ENCODE measurements at places on chromosomes 7 and 10.

GRCh38 chr10:5814110-5815107 lies 1.2 kb upstream of the GDI2 start:
- DNase-seq, result no peak

DNA sequence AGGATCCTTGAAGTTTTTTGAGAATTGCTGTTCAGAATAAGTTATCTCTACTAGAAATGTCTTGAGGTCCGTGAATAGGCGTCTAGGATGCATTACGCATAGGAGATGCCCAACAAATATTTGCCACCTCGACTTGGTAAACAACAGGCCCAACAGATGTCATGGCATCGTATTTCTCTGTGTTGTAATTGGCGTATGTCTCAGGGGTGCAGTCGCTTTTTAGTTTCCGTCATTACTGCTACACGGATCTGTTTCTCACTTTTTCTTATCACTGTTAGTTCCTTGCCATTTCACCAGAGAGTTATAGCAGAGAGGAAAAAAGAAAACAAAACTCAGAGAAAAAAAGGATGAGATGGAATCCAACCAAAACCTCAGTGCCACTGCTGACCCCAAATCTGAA lies 73.0 kb upstream of the SFMBT2 start:
- no peak for DNase-seq

DNA sequence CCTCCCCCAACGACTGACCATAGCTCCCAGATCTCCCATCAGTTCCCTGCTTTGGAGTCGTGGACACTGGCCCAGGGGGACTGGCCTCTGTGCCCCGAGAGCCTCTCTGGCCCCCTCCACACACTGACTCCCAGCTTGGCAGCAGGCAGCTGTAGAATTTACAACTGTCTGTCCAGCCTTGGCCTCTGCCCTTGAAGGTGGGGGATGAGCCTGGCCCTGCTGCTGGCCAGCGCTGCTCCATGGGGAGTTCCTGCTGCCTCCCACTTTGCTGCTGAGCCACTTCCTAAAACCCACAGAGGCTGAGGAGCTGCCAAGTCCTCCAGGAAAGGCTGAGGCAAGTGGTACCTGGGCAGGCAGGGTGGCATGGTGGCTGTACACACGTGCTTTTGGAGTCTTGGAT lies 147.1 kb downstream of the WDR11 start:
- DNase-seq, result no peak

DNA sequence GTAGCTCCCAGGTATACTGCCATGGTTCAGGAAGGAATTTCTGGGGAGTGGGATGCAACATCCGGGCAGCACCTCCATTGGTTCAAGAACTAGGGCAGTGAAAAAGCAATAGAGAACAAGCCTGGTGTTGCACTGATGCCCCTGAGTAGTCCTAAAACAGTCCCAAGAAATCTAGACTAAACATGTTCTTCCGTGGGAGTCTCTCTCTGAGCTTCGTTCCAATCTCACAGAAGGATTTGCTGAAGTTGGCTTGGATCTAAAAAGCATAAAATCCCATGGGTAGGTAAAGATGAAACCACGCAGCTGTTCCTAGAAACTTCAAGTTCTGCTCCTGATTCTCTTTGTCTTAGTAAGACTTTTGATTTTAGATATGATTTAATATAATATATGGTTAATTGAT lies 154.5 kb downstream of the PLXDC2 start:
- no peak for DNase-seq

DNA sequence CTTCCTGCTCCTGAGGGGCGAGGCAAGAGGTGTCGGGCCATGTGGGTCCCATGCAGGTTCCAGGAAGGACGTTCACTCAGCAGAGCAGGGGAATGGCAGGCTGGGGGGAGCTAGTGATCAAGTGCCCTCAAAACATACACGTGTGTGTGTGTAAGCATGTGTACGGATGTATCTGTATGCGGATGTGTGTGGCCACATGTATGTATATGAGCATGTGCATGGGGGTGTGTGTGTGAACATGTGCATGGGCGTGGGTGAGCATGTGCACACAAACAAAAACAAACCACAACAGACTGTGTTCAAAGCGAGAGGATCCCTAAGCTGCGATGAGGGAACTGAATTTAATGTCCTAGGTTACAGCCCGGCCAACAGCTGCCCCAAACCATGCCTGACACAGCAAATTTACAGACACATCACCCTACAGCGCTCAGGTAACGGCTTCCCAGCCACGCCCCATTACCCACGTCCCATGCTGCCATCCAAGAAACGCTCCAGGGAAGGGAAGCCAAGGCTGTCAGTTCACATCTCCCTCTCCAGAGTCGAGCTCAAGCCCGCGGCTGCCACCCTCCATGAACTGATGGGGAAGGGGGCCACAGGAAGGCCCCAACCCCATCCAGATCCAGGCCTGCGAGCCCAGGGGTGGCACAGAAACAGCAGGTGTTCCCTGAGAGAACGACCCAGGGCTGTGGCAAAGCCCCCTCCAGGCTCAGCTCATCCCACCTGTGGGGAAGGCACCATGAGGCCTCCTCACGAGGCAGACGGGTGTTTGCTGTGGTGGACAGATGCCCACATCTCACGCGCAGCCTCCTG lies 56.6 kb downstream of the PTPRN2 start:
- DNase-seq, result no peak

DNA sequence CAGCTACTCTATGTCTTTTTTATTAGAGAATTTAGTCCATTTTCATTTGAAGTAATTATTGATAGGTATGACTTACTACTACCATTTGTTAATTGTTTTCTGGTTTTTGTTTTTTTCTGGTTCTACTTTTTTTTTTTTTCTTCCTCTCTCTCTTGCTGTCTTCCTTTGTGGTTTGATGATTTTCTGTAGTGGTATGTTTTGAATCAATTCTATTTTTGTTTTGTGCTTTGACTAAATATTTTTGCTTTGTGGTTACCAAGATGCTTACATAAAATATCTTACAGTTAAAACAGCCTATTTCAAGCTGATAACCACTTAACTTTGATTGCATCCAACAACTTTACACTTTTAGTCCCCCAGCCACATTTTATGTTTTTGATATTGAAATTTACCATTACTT lies 3.3 kb upstream of the OR2F2 start:
- DNase-seq, result no peak
